ENCODE measurements at places on chromosomes 7 and 10.

GRCh38 chr10:1047937-1048336 lies 982 bp downstream of the IDI1 start:
- no peak for DNase-seq

- DNase-seq = no peak
Observed at GRCh38 chr7:67008260-67008659, 11.6 kb downstream of the TYW1 start.

- DNase-seq = no peak
Observed at GRCh38 chr7:20217193-20217948, at the start of gene MACC1. Gene MACC1, minus strand, starts transcription at chr7:20217384. Its CDS starts 55,522 bp downstream, at chr7:20161862.

DNA sequence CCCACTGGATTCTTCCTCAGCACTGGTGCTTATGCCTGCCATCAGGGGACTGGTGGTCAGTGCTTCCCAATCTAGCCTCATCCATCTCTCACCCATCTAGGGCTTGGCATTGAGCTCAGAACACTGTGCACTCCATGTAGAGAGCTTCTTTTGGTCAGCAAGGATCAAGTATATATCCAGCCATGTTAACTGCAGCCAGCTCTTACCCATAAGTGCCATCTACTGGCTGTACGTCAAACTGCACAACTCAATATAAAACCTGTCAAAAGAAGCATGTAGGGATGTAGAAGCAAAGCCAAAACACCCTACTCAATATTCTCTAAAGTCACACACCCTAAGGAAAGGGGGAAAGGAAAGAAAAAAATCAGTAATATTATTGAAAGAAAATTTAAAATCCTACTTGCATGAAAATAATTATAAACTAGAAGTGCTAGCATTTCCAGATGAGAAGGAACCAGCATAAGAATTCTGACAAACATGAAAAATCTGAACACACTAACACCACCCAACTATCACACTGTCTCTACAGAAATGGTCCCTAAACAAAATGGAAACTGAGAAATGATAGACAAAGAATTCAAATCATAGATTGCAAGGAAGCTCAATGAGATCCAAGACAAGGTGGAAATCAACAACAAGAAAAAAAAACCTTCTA lies 531.1 kb upstream of the STEAP1 start:
- DNase-seq = no peak

DNA sequence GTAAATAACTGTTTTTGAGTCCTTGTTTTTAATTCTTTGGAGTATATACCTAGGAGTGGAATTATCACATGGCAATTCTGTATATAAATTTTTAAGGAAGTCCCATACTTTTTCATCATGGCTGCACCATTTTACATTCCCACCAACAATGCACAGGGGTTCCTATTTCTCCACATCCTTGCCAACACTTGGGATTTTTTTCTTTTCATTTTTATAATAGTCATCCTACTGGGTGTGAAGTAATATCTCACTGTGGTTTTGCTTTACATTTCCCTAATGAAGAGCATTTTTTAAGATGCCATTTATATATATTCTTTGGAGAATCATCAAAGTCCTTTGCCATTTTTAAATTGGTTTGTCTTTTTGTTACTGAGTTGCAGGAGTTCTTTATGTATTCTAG lies 89.7 kb downstream of the ARID5B start:
- no peak for DNase-seq

DNA sequence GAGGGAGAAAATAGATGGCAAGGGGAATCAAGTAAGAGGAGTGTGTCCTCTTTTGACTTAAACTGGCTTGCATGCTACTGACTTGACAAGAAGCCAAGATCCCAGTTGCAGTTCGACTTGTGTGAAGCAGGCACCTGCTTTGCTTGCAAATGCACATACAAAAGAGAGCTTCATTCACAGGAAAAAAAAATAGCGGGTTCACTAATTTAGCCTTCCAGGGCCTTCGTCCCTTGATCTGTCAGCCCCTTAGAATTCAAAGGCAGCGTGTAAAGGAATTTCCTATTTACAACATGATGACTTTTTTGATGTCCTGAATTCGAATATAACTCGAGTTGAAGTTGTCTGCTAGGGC lies 192.1 kb downstream of the CELF2 start:
- no peak for DNase-seq

DNA sequence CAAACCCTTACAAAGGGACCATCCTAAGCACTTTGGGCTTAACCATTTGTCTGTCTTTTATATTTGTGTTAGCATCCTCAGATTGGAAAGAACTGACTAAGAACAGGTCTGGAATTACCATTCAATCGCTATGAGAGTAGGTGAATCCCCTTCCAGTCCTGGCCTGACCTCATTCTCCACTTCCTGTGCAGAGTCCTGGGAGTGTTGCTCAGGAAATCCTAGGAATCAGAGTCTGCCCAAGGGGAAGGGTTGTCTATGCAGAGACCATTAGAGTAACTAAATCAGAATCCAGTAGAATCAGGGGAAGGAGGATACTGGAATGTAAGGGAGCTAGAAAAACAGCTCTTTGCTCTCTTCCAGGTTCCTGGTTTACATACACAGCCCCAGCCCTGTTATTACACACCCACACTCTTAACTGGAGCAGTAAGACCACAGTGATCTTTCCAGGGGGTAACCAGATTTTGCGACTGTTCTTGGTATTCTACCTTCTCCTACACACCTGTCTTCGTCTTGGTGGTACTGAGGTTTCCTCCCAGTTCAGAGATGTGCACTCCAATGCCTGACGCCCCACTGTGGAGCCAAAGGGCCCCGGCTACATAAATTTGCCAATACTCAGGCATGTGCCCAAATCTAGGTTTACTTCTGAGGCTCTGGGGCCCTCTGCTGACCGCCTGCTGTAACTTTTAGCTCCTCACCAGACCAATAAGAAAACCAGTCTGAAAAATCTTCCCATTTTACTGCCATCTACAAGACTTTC lies 103.7 kb downstream of the RNF216 start:
- DNase-seq = no peak

DNA sequence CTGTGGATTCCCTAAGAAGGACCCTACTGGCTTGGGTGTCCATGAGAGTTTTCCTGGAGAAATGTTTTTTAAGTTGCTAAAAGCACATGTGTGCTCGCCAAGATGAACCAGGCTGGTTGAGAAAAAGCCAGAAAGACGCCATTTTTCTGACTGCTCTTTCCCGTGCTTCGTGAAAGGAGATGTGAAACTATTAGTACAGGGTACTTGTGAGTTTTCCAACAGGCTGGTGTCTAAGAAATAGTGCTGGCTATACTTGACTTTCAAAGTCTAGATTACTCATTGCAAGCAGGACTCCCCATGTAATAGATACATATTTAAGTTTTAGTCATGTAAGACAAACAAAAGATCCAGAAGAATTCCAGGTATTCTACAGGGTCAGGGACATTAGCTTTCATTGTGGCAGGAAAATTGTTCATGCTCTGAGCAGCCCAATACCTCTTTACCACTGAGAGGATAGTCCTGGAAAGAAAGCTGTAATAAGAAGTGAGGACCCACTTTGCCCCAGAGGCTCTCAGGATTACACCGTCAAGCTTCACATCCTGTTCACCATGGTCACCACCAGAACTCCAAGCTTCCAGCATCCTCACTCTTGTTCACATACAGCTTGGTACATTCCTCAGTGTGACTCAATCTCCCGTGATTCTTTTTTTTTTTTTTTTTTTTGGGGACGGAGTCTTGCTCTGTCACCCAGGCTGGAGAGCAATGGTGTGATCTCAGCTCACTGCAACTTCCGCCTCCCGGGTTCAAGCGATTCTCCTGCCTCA lies 43.8 kb upstream of the ICA1 start:
- no peak for DNase-seq

DNA sequence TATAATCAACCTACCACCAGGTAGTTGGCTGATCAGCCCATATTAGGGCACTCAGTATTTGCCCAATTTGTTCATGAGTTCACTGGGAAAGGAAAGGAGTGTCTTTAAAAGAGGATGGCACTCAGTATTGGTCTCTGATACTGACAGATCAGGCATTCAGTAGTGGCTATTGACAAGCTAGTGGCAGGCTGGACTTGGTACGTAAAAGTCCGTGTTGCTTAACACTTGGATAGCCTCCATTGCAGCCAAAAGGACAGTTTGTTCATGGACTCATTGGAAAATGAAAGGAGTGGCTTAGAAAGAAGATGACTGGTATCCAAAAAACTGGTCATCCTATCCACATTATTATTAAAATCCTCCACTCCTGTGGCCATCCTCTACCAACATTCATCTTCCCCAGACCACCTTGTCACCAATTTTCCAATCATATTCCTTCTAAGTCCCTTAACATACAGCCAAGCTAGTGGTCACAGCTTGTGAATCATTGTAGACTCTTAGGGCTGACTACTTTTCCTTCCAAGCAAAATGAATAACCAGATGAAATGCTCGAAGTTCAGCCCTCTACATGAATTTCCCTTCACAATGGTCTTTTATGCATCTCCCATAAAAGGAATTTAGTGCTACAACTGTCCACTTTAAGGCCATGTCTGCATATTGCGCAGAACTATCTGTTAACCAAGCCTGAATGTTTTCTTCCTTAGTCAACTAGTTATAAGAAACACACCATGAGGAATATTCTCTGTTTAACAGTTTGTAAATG lies 78.6 kb upstream of the MAGI2 start:
- DNase-seq = no peak
